Fibroblast of pulmonary artery (primary cell): ENCODE measurements at places on chromosomes 16 and 17.

- no peak for DNase-seq
These were observed 32.5 kb downstream of the ASIC2 start for GRCh38 chr17:33260638-33261037.

GRCh38 chr17:41003926-41004325, 4.2 kb upstream of the KRTAP3-2 start:
- no peak for DNase-seq

DNA sequence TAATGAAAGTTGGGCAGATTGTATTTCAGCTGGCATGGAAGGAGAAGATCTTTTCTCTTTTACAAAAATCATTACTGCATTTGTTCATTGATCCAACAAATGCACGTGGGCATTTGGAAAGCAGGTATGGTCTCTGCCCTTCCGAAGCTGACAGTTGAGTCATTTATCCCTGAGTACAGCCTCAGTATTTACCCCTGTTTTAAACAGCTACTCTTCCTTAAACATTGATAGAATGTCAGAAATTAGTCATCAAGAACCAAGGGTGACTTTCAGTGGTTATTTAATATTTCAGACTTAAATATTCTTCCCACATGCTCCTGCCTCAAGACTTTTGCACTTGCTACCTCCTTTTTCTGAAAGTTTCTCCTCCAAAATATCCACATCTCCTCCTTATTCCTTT, 226.7 kb upstream of the HSBP1 start:
- no peak for DNase-seq

GRCh38 chr16:68384288-68385161, 63.8 kb downstream of the SMPD3 start:
- no peak for DNase-seq

GRCh38 chr17:21082001-21082436, 39.2 kb upstream of the USP22 start:
- DNase-seq = no peak

GRCh38 chr16:26970292-26970691, 96.4 kb upstream of the C16orf82 start:
- DNase-seq = no peak

- DNase-seq = peak; percentile 76
These were observed 704.1 kb downstream of the CDH11 start for GRCh38 chr16:64417711-64418227.

GRCh38 chr16:23837553-23838308, 1.9 kb downstream of the PRKCB start:
- no peak for DNase-seq

DNA sequence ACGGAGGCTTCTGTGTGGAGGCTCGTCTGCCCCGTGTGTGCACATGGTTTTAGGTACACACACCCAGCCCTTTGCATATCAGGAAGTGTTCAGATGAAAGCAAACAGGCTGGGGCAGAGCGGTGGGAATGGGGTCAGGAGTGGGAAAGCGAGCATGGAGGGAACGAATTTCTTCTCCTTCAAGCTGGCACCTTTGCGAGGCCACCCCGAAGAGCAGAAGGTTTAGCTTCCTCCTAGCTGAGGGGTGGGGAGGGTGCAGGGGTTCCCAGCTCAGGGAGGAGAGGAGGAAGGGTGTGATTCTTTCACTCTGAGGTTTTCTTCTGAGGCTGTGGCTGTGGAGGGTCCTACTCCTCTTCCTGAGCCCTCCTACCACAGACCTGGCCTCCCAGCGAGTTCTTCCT, 83.6 kb downstream of the ABR start:
- no peak for DNase-seq

DNA sequence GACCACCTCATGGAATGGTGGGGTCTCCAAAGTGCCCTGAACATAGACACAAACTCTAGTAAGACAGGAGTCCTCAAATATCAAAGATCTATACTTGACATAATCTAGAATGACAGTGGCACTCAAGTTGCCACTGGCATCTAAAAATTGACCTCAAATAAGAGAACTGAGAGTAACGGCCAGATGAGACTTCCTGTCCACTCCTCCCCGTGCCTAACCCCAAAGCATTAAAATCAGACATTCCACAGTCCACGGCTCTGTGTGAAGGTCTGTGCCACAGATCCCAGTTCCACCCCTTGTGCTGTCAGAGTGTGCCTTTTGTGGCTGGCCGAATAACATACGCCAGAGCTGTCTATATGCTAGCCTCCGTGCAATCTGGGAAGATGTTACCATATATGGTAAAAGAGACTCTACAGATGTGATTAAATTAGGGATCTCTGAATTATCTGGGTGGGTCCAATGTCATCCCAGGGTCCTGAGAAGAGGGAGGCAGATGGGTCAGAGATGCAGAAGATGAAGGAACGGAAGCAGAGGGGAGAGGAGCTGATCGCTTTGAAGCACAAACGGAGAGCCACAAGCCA, 21.0 kb upstream of the EVPL start:
- no peak for DNase-seq

GRCh38 chr17:30368912-30369720, 9.6 kb upstream of the CPD start:
- DNase-seq = no peak

GRCh38 chr16:51290442-51291285, 139.6 kb upstream of the SALL1 start:
- no peak for DNase-seq

DNA sequence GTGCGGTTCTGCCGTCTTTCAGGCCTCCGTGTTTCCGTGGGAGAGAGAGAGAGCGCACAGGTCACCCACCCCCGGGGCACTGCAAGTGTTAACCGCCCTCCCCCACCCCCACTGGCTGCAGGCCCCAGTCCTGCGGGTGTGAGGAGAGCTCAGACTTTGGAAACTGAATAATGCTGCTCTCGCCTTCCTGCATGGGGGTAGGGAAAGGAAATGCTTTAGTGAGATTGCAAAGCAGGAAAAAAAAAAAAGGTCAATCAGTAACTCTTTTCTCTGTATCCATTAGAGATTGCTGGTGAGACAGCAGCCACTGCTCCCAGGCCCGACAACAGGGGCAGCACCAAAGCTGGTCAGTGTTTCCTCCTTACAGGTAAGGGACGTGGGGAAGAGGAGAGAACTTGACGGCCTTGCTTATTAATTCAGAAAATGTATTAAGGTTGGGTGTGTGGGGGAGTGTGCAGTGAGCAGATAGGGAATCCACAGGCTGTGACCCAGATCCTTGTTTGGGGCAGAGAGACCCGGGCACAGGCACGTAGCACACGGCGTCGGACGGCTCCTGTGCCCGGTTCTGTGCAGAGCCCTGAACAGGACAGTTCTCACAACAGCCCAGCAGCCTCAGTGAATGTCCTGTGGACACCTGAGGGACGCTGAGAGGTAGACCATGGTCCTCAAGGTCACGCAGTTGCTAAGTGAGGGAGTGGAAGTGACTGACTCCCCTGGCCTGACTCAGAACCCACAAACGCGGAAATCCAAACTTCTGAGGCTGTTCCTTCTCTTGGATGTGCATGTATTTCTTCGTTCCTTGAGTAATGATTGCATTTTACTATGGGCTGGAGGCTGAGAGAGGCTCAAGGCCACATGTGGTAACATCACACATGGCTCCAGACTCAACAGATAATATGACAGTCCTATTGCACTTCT, 156.5 kb downstream of the FOXL1 start:
- peak; percentile 33 for DNase-seq

- DNase-seq = peak; percentile 97
These were observed 10.3 kb upstream of the TVP23A start for GRCh38 chr16:10828851-10829366.

GRCh38 chr17:8120520-8121406, 2.4 kb upstream of the ALOXE3 start:
- peak; percentile 73 for DNase-seq

DNA sequence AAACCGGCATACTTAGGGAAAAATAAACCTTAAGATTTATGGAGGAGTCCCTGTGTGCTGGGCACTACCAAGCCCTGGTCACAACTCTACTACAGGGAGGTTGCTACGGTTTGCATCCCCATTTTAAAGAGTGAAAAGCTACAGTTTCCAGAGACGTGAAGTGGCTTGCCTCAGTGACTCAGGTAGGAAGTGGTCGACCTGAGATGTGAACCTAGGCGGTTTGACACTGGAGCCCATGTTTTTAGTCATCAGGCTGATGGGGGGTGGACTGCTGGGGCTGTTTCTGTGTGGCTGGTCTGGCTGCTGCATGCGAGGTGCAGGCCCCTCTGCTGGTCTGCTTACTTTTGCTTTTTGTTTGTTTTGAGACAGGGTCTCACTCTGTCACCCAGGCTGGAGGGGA, 6.6 kb downstream of the COX6A2 start:
- DNase-seq = no peak

GRCh38 chr17:83199500-83200201, 120.2 kb downstream of the METRNL start:
- no peak for DNase-seq

DNA sequence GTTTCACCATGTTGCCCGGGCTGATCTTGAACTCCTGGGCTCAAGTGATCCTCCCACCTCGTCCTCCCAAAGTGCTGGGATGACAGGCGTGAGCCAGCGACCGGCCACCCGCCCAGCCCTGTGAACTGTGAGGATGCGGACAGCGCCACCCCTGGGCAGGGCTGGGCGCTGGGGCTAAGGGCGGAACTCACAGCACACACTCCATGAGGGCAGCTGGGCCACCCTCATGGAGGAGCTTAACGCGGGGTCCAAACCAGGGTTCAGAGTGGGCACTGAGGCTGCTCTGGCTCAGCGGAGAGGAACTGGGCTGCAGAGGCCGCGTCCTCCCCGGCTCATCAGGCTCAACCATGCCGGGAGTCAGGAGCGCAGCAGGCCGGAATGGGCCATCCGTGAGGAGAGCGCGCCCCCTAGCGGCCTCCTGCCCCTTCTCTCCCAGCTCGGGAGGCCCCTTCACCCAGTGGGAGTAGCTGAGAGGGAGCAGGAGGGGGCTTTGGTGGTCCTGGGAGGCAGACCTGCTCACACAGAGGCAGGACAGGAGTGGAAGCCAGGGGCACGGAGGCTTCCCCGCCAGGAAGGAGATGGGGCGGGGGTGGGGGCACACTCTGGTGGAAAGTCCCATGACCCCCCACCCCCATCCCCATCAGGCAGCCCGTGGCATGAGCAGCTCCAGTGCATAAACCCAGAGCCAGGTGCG, 13.8 kb downstream of the CORO7 start:
- DNase-seq = peak; percentile 79

DNA sequence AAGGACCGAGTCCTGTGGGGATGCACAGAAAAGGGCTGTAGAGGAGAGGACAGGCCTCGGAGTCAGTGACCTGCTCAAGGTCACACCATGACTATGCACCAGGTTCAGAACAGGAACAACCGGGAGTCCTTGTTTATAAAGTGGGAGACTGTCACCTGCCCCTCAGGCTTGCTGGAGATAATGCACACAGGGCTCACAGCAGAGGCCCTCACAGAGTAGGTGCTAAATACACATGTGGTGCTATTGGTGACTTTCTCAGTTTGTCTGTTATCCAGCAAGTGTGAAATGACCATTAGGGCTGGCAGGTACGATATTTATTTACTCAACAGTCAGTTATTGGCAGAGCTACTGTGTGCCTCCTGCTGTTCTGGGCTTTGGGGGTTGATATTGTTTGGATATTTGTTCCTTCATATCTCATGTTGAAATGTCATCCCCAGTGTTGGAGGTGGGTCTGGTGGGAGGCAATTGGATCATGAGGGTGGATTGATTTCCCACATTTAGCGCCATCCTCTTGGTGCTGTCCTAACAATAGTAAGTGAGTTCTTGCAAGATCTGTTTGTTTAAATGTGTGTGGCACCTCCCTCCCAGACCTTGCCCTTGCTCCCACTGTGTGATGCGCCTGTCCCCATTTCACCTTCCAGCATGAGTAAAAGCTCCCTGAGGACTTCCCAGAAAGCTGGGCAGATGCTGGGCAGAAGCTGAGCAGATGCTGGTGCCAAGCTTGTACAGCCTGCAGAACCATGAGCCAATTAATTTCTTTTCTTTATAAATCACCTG, 162.1 kb upstream of the MPHOSPH6 start:
- DNase-seq = no peak

GRCh38 chr16:59964232-59964924, 1230.3 kb upstream of the GOT2 start:
- no peak for DNase-seq
